NK-92 treated with Interleukin-12 subunit alpha and Interleukin-12 subunit beta, amount 100 ng/mL, for 24 hours (cell line): ENCODE measurements at places on chromosomes 12 and 14.

DNA sequence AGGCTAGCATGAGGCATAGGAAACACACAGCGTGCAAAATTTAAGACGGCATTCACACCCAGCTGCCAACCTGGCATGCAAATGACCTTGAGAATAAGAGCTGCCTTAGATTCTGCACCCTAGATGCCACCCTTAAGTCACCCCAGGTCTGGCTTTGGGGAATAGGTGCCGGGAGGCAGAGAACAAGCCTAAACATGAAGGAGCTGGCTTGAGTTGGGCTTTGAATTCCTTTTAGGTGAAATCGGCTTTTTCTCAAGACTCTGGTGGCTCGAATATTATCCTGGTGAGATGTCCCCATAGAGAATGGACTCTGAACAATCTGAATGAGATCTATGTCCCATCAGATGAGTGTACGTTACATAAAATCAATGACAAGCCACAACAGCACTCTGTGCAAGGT is 1090.5 kb downstream of the VRK1 start:
- DNase-seq, result no peak

DNA sequence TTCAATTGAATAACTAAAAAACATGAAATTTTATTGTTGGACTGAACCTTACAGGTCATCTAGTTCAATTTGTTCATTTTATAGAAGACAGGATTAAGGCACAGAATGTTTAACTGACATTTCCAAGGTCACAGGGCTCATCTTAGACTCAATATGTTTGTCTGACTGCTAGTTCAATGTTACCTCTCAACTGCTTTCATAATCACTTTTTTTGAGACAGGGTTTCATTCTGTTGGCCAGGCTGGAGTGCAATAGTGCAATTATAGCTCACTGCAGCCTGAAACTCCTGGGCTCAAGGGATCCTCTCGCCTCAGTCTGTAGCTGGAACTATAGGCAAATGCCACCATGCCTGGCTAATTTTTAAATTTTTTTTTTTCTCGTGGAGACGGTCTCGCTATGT is 24.4 kb upstream of the ITGA5 start:
- DNase-seq, result no peak

DNA sequence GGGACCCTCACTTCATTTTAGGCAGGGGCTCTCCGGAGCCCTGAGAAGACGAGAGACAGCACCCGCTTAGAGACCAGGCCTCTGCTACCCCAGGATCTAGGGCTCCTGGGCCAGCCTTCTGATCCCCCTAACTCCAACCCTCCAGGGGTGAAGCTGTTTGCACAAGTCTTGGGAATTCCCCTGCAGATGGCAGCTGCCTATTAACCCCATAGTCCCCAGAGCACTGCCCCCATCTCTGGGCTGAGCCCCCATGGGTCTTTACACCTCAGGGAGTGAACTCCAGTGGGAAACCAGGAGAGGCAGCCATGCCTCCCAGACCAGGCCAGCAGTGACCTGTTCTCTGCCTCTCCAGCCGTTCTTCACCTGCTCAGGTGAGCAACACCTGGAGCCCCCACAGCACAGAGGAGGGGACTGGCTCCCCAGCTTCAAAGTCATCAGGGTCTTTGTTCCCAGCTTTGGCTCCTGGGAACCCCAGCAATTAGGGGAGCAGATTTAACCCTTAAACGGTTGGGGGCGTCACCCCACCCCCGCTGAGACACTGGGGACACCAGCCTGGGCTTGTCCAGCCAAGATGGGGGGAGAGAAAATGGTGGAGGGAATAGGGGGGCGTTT is 2.3 kb downstream of the WNT10B start:
- no peak for DNase-seq

DNA sequence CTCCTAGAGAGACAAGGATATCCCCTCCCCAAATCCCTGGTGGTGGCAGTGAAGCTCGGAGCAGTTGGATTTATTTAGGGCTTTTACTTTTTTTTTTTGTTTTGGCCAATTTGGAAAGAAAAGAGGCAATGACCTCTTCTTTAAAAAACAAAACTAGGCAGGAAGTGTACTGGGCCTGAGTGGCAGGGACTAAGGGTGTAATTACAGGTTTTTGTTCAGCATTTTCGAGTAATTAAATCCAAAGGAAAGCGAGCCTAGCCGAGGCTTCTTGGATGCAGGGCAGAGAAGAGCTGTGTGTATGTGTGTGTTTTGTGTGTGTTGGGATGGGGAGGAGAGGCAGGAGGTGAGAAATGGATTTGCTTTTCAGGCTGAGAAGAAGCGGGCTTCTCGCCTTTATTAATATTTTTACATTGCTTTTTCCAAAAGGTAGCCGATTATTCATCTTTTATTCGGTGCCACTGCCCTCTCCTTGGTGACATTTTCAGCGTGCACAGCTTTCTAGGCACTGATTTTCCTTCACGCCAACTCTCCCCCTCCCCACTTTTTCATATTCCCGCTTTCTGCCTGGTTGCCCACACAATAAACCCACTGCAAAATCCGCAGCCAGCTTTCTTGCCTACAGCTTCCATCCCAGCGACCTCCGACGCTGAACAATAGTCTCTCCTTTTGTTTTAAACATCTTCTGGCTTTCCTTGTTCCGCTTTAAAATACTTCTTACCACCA is 8.9 kb upstream of the IRF2BPL start:
- no peak for DNase-seq

GRCh38 chr12:26689281-26689841 is 143.6 kb downstream of the ITPR2 start:
- DNase-seq, result no peak

GRCh38 chr12:130945786-130946492 is 7.8 kb upstream of the ADGRD1 start:
- DNase-seq, result no peak

- DNase-seq, result no peak
Measured at GRCh38 chr12:108676707-108677106, 43.0 kb upstream of the SELPLG start.

DNA sequence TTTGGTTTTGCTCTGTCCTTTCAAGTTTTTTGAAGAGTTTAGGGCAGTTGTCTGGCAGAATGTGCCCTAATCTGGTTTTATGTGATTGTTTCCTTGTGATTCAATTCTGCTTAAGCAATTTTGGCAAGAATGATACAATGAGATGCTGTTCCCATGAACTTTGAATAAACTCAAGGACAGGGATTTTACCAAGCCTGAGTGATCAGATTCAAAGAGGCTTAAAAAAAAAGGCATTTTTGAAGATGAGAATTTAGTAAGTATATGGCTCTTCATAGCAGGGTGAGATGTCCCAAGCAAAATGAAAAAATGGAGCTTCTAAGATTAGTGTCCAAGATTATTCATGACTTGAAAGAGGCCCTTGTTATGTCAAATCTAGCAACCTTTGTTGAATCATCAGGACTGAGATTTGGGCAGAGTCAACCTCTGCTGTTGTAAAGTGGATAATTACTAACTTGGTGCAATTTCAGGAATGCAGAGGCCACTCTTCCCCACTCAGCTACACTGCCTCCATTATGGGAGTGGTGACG is 180.6 kb upstream of the NUDT4 start:
- no peak for DNase-seq

- no peak for DNase-seq
Measured at GRCh38 chr12:16347391-16348298, at the start of gene MGST1. TSS of gene MGST1 (plus strand) at chr12:16347645. CDS start at chr12:16354253, 6,608 bp downstream.

- no peak for DNase-seq
Measured at GRCh38 chr12:75837700-75838099, 193.9 kb downstream of the PHLDA1 start.

- DNase-seq, result no peak
Measured at GRCh38 chr12:8699714-8700113, 1.9 kb downstream of the RIMKLB start.

- no peak for DNase-seq
Measured at GRCh38 chr12:71655495-71655894, 8.2 kb downstream of the ZFC3H1 start.

- DNase-seq, result no peak
Measured at GRCh38 chr12:21715386-21715785, 57.7 kb upstream of the LDHB start.

- no peak for DNase-seq
Measured at GRCh38 chr12:131348231-131348630, 362.7 kb upstream of the SFSWAP start.

DNA sequence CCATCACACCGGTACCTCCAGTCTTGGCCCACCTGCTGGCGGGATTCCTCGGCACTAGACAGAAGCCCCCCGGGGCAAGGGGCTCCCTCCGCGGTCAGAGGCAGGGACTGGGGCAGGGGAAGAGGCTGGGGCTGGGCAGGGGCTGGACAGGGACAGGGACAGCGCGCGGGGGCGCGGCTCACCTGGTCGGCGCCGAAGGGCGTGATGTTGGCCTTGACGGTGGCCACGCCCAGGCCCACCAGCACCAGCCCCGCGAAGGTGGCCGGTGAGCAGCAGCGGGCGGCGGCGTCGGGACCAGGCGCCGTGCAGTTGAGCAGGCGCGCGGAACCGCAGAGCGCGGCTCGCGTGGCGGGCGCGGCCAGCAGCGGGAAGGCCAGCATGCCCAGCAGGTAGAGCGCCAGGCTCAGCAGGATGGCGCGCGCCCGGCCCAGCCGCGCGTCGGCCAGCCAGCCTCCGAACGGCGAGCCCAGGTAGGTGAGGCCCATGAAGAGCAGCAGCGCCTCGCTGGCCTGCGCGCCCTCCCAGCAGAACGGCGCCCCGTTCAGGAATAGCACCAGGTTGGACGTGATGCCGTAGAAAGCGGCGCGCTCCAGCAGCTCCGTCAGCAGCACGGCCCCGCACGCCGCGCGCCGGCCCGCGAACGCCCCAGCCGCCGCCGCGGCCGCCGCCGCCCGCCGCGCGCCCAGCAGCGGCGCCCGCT is 392 bp downstream of the SLC15A4 start:
- no peak for DNase-seq

DNA sequence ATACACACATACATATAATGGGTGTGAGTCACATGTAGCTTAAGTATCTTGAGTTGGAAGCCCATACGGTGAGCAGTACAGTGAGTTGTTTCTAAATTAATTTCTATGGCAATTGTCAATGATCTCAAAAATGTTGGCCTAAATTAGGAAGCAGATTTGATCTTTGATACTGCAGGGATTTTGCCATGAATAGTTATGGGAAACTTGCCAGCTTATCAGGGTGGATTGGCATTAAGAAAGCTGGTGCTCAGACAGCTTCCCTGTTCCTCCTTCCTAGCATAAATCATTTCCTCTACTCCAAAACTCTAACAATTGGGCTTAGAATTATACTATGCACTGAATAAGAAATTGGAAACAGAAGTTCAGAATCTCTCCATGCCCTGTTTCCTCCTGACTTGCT is 150.9 kb upstream of the FRMD6 start:
- no peak for DNase-seq

DNA sequence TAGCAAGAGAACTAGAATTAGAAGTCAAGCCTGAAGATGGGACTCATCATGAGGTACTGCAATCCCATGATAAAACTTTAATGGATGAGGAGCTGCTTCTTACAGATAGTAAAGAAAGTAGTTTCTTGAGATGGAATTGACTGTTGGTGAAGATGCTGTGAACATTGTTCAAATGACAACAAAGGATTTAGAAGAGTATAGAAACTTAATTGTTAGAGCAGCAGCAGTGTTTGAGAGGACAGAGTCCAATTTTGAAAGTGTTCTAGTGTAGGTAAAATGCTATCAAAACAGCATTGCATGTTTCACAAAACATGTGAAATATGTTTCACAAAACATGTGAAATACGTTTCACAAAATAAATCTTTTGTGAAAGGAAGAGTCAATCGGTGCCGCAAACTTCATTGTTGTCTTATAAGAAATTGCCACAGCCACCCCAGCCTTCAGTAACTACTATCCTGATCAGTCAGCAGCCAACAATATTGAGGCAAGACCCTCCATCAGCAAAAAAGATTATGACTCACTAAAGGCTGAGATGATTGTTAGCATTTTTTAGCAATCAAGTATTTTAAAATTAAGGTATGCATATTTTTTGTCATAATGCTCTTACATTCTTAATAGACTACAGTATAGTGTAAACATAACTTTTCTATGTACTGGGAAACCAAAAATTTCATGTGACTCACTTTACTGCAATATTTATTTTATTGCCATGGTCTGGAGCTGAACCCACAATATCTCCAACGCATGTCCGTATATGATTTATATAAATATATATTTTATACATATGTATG is 173.4 kb upstream of the BMP4 start:
- no peak for DNase-seq

- DNase-seq, result no peak
Measured at GRCh38 chr14:56390859-56391258, 188.7 kb upstream of the TMEM260 start.

DNA sequence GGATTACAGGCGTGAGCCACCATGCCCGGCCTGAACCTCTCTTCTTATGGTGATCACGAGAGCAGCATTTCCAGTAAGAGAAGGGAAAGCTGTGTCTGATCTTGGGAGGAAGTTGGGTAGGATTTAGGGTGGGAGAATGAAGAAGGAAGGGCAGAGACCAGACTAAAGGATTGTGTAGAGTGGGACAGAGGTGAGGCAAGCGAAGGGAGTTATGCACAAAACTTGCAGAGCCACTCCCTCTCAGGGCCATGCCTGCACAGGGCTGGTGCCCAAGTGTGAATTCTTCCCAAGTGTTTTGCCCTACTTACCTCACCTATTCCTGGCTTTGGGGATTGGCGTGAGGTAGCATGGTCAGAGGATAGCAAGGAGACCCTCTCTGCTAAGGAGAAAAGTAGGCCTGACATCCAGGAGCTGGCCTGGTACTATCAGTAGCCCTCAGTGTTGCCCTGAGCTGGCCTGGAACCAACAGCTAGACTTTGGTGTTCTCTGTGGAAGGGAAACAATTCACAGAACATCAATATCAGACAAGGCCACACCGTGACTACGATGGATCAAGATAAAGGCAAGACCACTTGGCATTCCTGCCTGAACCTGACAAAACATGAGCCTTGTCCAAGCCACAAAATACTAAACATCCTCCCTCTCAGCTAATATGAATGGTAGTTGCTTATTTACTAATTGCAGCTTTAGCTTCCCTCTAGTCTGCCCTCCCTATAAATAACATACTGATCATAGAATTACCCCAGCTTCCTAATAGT is 201.0 kb upstream of the AMIGO2 start:
- no peak for DNase-seq

DNA sequence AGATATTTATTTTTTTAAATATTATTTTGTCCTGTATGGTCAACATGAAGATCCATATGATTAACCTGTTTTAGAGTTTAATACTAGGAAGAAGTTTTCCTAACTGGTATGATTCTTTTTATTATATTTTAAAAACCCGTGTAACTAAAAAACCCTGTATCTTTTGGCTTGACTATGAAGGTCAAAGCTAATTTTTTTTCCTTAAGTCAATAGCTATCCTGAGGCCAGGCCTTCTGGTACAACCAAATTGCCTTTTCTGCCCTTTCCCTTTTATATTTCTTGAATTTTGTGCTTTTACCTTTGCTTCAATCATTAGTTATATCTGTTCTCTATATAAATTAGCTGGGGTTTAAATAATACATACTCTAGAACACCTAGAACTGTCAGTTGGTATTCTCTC is 30.6 kb upstream of the CCDC91 start:
- DNase-seq, result no peak

- no peak for DNase-seq
Measured at GRCh38 chr14:64835431-64835830, 44.3 kb downstream of the SPTB start.
